Upper lobe of right lung (tissue), 1 donor: ENCODE measurements at places on chromosomes 12 and 14.
A peak's percentile ranks its signal among the peaks of the same experiment; 100 is the strongest.

GRCh38 chr12:50505675-50506530 lies 1.1 kb downstream of the DIP2B start:
- H3K4me1 ChIP-seq = peaks cover 41% of the 10 kb centered on the region
- no peak for DNase-seq
- H3K36me3 ChIP-seq = no peaks in the 10 kb centered on the region

GRCh38 chr12:43761500-43761899 lies 2.7 kb downstream of the IRAK4 start:
- no peaks in the 10 kb centered on the region for H3K27me3 ChIP-seq
- peaks cover 28% of the 10 kb centered on the region for H3K4me1 ChIP-seq
- no peak overlapping the region for H3K27ac ChIP-seq
- H3K36me3 ChIP-seq = no peaks in the 10 kb centered on the region

DNA sequence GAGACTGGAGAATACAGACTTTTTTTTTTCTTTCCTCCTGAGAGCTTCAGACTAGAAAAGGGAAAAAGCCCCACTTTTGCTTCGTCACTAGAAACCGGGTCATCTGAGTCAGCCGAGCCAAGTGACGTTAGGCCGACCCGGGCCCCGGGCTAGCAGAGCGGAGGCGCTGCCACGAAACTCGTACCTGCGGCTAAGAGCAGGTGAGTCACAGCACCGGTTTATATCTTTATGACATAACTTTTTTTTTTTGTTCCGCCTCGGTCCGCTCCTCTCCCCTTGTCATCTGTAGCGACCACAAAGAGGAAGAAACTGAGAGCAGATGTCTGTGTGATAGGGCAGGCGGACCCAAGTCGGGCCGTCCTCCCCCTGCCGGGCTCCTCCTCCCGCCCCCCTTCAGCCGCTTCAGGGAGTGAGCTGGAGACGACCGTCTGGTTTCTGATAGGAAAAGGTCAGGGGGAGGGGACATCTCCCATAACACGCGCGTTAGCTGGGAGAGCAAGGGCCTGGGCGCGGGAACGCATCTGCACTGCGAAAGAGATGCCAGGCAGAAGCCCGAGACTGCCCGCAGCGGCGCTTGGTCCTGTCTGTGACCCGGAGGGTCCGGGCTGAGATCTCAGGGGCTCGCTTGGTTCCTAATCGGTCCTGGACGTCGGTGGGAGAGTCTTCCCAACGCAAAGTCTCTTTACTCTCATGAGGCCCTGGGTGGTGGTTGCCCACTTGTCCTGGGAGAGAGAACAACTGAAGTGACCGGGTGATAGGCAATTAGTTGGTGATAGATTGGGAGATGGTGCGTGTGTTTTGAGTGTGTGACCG lies 586 bp downstream of the TTC6 start:
- H3K4me3 ChIP-seq = peak overlapping the region; percentile 52
- H3K36me3 ChIP-seq = no peaks in the 10 kb centered on the region
- H3K27ac ChIP-seq = peak overlapping the region; percentile 87
- DNase-seq = peak; percentile 91
- peaks cover 20% of the 10 kb centered on the region for H3K4me1 ChIP-seq

- no peak overlapping the region for H3K4me3 ChIP-seq
- no peak for DNase-seq
- H3K27ac ChIP-seq = no peak overlapping the region
- no peaks in the 10 kb centered on the region for H3K36me3 ChIP-seq
Measured at GRCh38 chr12:67720351-67720856, 71.9 kb downstream of the DYRK2 start.

DNA sequence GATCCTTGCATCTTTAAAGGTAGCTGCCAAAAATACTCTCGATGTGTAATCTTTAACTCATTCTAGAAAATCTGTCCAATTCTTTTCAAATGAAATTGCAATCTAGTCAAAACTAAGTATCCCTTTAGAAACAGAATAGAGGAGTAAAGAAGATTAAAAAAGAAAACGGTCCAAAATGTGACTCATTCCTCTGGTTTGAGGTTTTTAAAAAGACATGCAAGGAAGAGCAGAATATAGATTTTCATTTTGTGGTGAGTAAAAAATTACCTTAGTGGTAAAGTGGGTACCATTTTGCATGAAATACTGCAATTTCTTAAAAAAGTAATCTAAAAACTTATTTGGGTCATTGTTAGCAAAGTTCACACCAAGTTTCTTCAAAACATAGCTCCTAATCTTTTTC lies 108.4 kb downstream of the BRMS1L start:
- no peaks in the 10 kb centered on the region for H3K4me1 ChIP-seq
- H3K4me3 ChIP-seq = no peak overlapping the region
- H3K27ac ChIP-seq = no peak overlapping the region
- no peaks in the 10 kb centered on the region for H3K36me3 ChIP-seq

DNA sequence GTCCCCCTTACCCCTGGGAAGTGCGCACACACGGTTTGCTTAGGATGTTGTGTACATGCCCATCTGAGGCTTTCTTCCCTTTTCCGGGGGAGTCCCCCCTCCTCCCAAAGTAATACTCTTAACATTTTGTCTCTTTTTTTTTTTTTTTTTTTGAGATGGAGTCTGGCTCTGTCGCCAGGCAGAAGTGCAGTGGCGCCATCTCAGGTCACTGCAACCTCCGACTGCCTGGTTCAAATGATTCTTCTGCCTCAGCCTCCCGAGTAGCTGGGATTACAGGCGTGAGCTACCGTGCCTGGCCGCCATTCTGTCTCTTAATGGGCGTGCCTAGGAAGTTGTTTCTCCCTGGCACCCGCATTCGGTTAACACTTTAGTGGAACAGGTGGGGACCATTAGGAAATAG lies 4.5 kb upstream of the GMFB start:
- H3K36me3 ChIP-seq = no peaks in the 10 kb centered on the region
- H3K27ac ChIP-seq = no peak overlapping the region
- no peak for DNase-seq

GRCh38 chr12:28780096-28780495 lies 369.0 kb upstream of the FAR2 start:
- H3K36me3 ChIP-seq = no peaks in the 10 kb centered on the region
- H3K4me1 ChIP-seq = no peaks in the 10 kb centered on the region
- H3K4me3 ChIP-seq = no peak overlapping the region

DNA sequence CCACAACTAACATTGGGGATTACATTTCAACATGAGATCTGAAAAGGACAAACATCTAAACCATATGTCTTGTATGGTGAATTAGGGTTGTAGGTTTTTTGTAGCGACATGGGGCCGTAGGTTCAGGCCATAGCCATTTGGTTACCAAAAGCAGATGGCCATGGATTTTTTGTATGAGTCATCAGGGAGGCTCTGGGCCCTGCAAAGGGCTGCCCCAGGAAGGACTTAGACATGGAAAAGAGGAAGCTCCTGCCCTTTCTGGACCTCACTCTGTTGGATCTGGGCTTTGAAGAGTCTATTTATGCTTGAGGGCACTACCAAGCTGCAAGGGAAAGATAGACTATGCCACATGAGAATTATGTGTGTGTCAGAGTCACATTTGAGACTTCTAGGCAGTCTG lies 89.3 kb upstream of the DHRS4 start:
- H3K4me3 ChIP-seq = no peak overlapping the region
- H3K36me3 ChIP-seq = no peaks in the 10 kb centered on the region
- no peak for DNase-seq
- no peaks in the 10 kb centered on the region for H3K4me1 ChIP-seq
- no peak overlapping the region for H3K27ac ChIP-seq

GRCh38 chr12:20181416-20182180 lies 186.7 kb upstream of the PDE3A start:
- no peaks in the 10 kb centered on the region for H3K27me3 ChIP-seq
- no peak for DNase-seq
- H3K27ac ChIP-seq = no peak overlapping the region
- H3K36me3 ChIP-seq = no peaks in the 10 kb centered on the region
- no peak overlapping the region for H3K4me3 ChIP-seq

GRCh38 chr14:58752771-58753201 lies 115.0 kb downstream of the DACT1 start:
- H3K4me3 ChIP-seq = no peak overlapping the region
- no peaks in the 10 kb centered on the region for H3K27me3 ChIP-seq
- no peaks in the 10 kb centered on the region for H3K36me3 ChIP-seq

GRCh38 chr12:110606253-110606611 lies 7.7 kb upstream of the TCTN1 start:
- no peaks in the 10 kb centered on the region for H3K4me1 ChIP-seq
- H3K4me3 ChIP-seq = peak overlapping the region; percentile 31
- H3K36me3 ChIP-seq = no peaks in the 10 kb centered on the region

- peaks cover 91% of the 10 kb centered on the region for H3K27me3 ChIP-seq
- peak overlapping the region; percentile 40 for H3K4me3 ChIP-seq
- H3K27ac ChIP-seq = no peak overlapping the region
- peaks cover 18% of the 10 kb centered on the region for H3K4me1 ChIP-seq
- no peak for DNase-seq
- H3K36me3 ChIP-seq = no peaks in the 10 kb centered on the region
Measured at GRCh38 chr12:54004841-54005530, 3.8 kb upstream of the HOXC8 start.

DNA sequence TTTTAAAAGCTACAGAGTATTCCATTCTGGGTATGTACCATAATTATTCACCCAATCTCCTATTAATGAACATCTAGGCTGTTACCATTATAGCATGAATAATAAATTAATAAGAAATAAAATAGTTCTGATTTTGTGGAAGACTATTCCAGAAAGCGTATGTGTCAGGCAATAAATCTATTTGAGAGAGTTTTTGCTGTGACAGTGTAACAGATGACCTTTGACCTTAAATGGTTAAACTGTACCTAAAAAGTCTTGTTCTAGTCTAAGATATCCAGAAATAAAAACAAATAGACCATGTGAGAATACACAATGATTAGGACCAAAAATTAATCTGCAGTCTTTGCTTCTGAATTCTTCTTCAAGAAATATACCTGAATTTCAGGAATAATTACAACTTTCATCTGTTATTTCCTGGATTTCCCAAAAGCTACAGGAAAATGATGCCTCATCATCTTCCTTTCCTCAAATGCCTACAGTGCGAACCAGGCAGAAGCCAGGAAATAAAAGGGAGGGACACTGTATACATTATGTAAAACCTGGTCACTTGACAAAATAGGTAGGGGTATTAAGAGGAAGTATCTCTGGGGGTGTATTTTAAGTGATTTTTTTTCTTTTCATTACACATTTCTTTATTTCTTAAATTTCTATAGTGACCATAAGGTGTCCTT lies 7.3 kb downstream of the TM7SF3 start:
- H3K36me3 ChIP-seq = no peaks in the 10 kb centered on the region
- no peaks in the 10 kb centered on the region for H3K27me3 ChIP-seq
- no peak overlapping the region for H3K4me3 ChIP-seq
- no peak for DNase-seq

GRCh38 chr14:35414365-35414764 lies 9.8 kb upstream of the NFKBIA start:
- no peaks in the 10 kb centered on the region for H3K27me3 ChIP-seq
- peak overlapping the region; percentile 55 for H3K27ac ChIP-seq
- DNase-seq = no peak

- H3K4me3 ChIP-seq = no peak overlapping the region
- H3K36me3 ChIP-seq = peaks cover 5% of the 10 kb centered on the region
- H3K27ac ChIP-seq = no peak overlapping the region
Measured at GRCh38 chr12:115946092-115946491, 331.4 kb downstream of the MED13L start.

DNA sequence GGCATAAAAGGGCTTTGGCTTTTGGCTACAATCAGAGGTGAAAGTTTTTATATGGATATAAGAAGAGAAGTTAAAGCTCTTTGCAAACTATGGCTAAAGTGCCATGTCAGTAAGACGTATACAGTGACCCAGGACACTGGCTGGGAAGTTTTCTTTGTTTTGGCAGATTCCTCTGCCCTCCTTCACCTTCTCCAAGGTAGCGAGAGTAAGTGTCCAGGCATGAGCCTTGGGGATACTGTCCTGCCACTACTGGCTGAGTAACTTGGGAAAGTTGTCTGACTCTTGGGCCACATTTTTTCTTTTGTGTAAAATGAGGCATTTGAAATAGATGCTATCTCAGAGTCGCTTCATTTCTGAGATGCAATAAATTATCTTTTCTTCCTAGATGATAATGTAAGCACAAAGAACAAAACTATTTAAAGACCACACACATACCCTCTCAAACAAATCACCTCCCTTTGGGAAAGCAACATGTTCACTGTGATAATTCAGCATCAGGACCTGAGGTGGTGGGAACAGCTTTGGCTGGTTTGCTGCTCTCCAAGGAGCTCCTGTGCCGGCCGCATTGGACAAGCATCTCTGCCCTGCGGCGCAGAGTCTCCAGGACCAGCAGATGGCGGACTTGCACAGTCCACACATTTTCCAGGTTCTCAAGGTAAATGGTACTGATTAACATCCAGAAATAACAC lies 106.3 kb downstream of the PTCSC3 start:
- H3K27me3 ChIP-seq = no peaks in the 10 kb centered on the region
- no peaks in the 10 kb centered on the region for H3K4me1 ChIP-seq
- DNase-seq = peak; percentile 84
- no peak overlapping the region for H3K27ac ChIP-seq
- H3K4me3 ChIP-seq = no peak overlapping the region
- no peaks in the 10 kb centered on the region for H3K36me3 ChIP-seq

- no peak overlapping the region for H3K4me3 ChIP-seq
- no peak for DNase-seq
- H3K4me1 ChIP-seq = no peaks in the 10 kb centered on the region
- H3K27ac ChIP-seq = no peak overlapping the region
- no peaks in the 10 kb centered on the region for H3K36me3 ChIP-seq
Measured at GRCh38 chr12:51744235-51744634, 104.3 kb downstream of the FIGNL2 start.

DNA sequence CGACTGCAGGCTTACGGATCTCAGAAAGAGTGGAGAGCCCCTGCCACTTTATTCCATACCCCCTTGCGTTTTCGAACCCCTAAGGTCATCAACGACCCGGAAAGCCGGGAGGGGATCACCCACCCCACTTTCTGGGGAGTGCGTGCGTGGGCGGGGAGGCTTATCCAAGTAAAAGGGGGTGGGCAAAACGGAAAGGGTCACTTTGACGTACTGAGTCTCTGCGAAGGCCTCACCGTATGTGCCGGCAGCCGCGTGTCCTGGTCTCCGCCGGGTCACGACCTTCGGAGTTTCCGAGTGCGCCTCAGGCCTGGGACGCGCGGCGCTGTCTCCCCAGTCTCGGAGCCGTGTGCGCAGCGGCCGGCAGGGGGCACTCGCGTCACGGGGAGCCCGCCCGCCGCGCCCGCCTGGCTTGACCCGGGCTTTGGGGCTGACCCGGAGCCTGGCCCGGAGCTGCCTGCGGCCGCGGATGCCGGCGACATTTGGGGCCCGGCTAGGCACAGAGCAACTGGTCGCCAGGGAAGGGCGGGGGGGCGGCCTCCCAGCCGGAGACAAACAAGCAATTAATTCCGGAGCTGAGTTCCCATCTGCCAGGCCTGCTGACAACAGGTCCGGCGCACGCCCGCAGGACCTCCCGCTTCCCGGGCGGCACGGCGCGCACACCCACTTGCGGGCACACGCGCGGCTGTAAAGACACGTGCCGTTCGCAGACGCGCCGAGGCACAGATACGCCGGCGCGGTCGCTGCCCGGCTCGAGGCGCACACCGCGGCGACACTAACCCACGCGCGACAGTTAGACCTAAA lies 890 bp upstream of the KIF26A start:
- H3K4me1 ChIP-seq = peaks cover 30% of the 10 kb centered on the region
- no peak overlapping the region for H3K27ac ChIP-seq
- peak; percentile 83 for DNase-seq
- peaks cover 70% of the 10 kb centered on the region for H3K27me3 ChIP-seq
- H3K4me3 ChIP-seq = peak overlapping the region; percentile 55

- no peak overlapping the region for H3K4me3 ChIP-seq
- no peak overlapping the region for H3K27ac ChIP-seq
- no peak for DNase-seq
- no peaks in the 10 kb centered on the region for H3K27me3 ChIP-seq
- H3K4me1 ChIP-seq = peaks cover 10% of the 10 kb centered on the region
- H3K36me3 ChIP-seq = no peaks in the 10 kb centered on the region
Measured at GRCh38 chr12:118119449-118119879, 15.7 kb upstream of the VSIG10 start.

- H3K27ac ChIP-seq = no peak overlapping the region
- no peaks in the 10 kb centered on the region for H3K27me3 ChIP-seq
- H3K4me3 ChIP-seq = no peak overlapping the region
Measured at GRCh38 chr12:90854136-90854689, 100.8 kb downstream of the CCER1 start.
